ENCODE measurements at places on chromosomes 4 and X.

DNA sequence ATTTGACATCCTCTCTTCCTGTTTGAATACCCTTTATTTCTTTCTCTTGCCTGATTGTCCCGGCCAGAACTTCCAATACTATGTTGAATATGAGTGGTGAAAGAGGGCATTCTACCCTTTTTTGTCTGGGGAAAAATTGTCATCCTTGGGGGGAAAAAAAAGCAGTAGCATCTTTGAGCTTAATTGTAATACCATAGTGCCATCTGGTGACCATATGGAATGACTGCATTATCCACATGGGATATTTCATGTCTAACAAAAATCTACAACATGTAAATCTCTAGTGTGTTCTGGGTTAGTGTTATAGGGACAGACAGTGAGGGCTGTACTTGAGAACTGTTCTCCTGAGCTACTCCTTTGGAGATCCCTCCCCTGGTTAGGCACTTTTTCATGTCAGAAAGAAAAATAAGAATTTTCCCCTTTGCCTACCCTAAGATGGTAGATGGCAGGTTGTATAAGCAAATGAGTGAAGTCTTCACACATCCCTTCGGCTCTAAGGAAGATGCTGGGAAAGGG is 26.0 kb downstream of the CAPN6 start:
- DNase-seq = no peak

DNA sequence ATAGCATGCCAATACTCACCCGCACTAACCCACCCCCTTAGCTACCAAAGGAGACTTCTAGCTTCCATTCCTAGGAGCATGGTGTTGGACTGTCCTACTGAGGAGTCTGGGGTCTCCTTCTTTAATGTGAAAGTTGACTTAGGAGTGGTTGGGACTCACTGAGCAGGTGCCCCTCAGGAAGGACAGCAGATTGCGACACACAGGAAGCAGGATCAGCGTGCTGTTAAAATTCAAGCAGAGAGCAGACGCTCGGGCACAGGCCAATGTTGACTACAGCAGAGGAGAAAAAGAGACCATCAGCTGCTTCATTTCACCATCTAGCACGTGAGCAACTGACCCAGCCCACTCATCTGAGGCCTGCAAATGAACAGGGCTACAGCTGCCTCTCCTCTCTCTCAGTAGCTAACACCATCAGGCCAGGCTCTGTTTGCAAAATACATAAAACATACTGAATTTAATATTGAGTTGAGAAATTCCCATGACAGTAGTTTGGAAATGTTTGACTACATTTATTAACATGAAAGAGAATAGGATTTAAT is 10.8 kb downstream of the NOX1 start:
- DNase-seq = no peak

DNA sequence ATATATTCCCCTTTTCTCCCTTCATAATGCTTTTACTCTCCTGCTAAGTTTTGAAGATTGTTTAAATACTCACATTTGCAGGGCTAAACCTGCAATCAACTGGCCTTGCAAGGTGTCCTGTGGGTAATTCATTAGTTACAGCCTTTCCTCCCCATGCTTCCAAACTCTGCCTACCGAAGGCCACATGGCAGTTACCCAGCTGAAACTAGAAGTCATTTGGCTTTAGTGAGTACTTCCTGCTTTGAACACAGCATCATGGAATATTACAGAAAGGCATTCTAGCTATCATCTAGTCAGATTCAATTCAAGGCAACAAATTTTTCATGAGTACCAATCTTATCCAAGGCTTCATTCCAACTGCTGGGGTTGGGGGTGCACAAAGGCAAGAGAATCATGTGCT is 55.6 kb downstream of the SRPX start:
- no peak for DNase-seq

- DNase-seq = no peak
Observed at GRCh38 chrX:115260330-115260729, 26.4 kb upstream of the LRCH2 start.

DNA sequence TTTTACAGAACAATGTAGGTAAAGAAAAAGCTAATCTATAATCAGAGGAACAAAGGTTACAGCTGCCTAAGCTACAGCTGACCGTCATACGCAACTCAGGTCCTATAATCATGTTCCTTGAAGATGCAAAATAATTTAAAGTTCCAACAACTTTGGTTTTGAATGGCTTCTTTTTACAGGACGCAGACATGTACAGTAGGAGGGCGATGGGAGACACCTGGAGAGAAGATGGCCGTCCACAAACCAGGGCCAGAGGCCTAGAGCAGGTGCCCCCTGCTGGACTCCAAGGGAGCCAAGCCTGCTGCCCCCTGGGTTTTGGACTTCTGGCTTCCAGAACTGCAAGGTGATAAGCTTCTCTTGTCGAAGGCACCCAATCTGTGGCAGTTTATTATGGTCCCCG is 10.6 kb downstream of the HGFAC start:
- DNase-seq = no peak

DNA sequence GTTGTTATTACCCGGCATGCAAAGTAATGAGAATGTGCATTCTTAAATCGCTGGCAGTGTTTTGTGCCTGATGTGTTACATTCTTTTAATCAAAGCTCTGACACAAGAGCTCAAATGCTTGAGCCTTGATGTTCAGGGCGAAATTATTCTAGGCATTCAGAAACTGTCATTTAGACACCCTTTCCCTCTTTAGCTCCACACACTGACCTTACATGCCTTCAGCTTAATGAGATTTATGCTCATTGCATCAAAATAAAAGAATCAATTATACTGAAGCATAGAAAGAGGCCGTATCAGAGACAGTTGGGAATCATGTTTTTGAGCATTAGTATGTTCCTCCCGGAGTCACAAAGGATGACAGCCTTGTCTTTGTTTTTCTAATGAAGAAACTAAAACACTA is 56.7 kb downstream of the FAM114A1 start:
- DNase-seq = no peak

DNA sequence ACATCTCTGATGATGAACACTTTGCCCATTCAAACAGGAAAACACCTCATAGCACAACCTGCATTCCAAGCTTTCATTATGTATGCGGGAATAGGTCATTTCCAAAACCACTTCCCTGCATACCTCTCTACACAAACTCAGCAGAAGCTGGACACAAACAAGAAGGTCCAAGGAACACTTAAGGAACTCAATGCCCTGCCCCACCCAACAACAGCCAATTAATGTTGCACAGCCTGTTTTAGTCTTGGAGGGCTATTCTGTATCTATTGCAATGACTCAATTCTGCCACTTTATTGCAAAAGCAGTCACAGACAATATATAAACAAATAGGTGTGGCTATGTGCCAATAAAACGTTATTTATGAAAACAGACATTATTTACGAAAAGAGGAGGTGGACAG is 16.7 kb downstream of the OPHN1 start:
- DNase-seq = no peak

DNA sequence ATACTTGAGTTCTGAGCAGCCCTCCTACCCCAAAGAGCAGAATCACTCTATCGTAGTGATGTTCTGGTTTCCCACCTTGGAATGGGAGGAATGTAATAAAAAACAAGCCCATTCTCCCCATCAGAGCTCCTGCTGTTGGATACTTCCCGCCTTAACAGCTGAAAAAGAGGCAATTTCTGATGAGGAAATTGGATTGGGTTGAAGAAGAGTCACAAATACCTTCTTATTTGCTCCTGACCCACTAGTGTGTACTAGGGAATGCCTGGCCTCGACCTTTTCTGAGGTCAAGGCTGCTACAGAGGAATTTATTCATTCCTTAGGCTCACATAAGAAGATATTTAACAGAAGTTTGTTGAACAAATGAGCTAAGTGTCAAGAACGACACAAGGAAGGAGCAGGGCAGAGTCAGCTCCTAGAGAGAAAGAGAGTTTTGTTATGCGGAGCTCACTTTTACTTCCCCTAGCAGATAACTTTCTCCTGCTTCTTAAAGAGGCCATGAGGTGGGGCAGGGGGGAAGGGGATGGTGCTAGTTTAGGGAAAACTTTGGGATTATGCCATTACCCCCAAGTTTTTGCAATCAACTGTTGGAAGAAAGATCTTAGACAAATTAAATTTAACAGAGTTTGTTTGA is 273.8 kb upstream of the CLNK start:
- no peak for DNase-seq

DNA sequence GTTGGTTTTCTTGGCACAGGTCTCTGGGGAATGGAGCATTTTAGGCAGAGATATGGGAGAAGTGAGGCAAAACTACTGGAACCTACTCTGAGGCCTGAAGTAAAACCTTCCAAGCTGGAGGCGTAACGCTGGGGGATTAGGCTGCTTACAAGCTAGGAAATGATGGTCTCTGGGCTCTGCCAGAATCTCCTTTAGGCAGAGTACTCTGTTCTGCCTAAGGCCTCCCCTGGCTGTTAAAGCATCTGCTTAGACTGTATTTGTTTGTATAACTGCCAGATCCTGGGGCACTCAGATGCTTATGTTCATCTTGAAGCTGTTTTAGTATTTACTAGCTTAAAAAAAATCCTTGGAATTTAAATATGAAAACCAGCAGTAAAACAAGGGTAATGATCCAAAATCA is 822.2 kb downstream of the RPA4 start:
- DNase-seq = no peak

DNA sequence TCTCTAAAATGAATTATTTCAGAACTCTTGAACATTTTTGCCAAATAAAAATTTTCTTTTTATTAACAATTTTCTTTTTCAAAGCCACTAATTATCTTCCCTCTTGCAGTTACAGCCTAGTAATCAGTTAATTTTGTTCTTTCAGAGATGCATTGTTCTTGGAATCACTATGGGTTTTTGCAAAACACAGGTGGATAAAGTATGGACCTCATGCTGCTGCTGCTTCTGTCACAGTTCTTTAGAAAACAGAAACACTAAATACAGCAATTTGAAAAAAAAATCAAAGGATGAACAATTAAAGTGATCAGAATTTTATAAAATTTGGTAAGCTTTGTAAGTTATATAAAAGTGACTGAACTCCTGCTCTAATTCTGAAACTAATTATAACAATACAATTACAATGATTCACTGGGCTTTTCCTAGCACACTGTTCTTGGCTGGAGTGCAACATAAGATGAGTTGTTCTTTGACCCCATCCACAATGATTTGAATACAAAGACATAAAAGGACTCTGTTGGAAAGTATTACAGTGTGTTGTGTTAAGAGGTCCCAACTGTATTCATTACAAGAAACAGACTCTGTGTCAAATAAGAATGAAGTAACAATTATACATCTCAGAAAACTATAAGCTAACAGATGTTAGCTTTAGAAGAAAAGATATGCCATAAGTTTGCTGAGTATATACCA is 59.4 kb upstream of the GK2 start:
- no peak for DNase-seq

DNA sequence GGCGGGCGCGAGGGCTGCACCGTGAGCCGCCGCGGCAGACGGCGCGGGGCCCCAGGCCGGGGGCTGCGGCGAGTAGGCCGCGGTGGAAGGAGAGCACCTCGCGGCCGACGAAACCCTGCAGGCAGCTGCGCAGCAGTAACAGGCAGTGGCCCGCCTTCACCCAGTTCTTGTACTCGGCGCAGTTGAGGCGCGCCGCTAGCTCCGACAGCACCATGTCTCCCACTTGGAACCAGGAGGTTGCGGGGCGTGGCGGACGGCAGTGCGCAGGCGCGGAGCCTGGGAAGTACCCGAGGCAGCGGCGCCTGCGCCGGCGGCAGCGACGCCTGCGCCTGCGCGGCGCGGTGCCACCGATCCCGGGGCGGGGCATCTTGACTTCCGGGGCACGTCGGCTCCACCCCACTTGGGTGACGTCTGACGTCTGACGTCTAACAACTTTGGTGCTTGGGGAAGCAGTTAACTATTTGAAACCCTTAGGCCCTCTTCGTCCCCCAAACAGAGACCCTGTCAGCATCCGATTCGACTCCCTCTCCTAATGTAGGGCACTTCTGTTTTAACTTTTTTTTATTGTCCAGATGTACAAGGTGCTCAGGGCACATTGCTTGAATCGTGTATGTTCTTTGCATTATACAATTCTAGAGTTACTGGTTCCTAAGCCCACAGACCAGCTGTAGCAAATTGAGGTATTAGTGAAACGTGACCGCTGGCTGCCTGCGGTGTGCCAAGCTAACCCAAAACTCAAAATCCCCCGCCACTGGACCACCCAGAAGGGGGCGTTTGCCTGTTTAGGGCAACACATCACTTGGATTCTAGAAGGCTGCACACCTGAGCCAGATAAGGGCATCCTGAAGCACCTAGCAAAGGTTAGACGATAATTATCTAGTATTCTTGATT is at the start of gene CXorf38:
CXorf38 (minus strand) TSS at position 255 of the 891 bp plus-strand sequence; CDS start at position 214, 41 bp downstream.
- DNase-seq = peak; percentile 80

GRCh38 chrX:81890521-81890920 is 688.6 kb downstream of the SH3BGRL start:
- no peak for DNase-seq

DNA sequence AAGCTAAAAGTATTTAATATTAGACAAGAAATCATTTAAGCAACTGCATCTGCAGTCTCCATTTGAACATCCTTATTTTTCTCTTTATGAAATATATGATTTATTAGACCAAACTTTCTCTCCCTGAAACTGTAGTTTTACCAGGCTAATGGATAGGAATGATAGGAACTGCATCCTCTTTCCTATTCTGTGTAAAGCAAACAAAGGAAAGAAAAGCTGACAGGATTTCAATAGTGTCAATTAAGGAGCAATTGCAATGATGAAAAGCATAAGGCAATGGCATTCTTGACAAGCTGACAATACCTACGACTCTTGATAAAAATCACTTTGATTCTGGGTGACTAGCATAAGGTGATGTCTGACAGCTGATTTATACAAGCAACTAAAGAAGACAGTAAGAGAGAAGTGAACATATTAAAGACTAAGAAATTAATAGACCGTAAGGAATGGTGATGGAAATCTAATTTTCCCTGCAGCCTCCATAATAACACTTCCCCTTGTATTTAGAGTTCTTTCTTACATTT is 502.5 kb downstream of the TECRL start:
- no peak for DNase-seq

DNA sequence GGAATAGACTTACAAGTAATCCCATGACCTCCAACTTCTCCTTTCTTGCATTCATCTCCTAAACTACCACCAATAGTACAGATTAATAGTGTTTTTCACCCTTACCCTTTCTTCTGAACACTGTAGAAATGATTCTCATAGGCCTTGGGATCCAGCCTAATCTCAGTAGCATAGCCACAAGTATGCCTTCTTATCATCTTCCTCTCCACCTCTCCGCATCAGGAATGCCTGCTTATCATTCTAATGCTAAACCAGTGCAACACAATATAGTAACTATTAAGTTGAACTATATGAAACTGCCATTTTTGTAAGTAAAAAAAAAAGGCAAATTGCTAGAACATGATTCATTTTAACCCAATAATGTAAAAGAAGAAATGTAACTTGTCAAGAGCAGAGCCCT is 79.5 kb upstream of the IL2 start:
- DNase-seq = no peak

DNA sequence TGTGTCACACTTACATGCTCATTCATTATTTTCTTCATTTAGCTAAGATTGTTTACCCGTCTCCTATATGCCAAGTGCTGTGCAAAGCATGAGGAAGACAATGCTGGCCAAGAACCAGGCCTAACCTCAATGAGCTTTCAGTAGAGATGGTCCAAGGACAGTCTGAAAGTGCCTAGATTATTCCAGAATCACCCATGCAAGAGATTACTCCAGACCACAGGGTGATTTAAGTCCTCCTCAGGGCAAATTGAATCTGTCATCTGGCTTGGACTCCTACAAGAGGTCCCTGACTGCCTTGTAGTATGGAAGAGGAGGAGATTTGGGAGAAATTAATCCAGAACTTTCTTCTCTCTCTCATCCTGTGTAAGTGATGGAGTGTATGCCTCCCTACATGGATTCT is 99.4 kb upstream of the NDP start:
- no peak for DNase-seq
